ENCODE measurements at places on chromosomes 11 and 22. TPM values are rescaled to one million over a fixed set of nuclear protein-coding genes. Genes with fewer than 3 reads are reported as not detected.

Gene KIRREL3
- total RNA-seq: 1.0 TPM

Gene SMTNL1
- 0.16 TPM for total RNA-seq

Gene MMP13
- not detected for total RNA-seq

DNA sequence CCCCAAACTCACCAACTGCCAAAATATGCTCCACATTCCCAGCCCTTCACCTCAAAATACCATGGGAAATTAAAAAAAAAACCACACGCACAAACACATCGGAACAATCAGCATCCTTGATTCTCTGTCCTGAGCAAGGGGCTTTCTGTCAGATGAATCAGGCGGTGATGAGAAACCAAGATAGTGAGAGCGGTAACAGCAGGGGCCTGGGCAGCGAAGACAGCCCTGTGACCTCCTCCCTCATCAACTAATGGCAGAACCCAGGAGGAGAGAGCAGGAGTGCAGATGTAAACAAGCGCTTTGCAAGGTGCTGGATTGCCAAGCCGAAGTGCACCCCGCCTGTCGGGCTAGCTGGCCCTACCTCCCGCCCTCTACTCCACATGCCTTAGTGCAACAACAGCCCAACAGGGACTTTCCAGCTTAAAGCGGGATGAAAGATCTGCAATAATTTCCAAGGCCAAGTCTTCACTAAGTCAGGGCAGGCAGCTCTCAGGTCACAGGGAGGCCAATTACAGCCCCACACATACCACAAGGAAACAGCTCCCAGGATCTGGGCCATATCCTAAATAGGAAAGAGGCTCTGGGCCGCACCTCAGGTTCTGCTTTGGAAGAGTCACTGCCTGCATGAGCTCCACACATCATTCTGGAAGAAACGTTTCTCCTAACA lies 72.2 kb upstream of the BID start:
- no peak for DNase-seq

GRCh38 chr11:8292351-8292750 lies 28.7 kb upstream of the LMO1 start:
- no peak for DNase-seq

DNA sequence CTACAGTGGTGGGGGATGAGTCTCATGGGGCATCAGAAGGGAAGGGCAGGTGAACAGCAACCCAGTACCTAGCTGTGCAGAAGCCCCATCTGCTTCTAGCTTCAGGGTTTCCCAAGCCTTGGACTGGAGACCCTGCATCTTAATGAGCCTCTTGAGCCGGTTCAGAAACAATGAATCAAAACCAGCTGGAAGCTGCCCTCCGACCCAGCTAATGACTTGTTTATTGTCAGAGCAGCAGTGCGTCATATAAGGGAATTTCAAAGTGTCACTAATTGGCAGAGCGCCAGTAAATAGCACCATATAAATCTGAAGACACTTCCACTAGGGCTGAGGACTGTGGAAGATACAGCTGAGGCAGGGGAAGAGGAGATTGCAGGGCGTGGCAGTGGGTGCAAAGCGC lies 57.5 kb downstream of the RPUSD4 start:
- no peak for DNase-seq

DNA sequence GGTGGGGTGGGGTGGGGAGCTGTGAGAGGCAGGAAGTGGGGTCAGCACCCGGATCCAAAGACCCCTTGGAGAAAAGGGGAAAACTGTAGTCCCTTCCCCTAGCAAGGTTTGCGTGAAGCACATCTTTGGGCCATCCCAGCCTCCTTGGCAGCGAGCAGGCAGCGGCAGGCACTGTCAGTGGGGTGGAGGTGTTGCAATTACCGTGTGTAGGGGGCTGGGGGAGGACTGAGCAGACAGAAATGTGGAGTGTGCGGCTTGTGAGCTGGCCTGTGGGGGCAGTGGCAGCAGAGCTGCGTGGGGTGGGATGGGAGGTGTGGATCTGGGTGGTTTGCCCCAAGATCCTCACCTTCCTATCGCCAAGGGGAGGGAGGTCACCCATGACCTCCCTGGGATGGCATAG lies 16.4 kb downstream of the DAGLA start:
- DNase-seq: no peak

- no peak for DNase-seq
Observed at GRCh38 chr11:68449951-68450350, 10.6 kb upstream of the PPP6R3 start.

DNA sequence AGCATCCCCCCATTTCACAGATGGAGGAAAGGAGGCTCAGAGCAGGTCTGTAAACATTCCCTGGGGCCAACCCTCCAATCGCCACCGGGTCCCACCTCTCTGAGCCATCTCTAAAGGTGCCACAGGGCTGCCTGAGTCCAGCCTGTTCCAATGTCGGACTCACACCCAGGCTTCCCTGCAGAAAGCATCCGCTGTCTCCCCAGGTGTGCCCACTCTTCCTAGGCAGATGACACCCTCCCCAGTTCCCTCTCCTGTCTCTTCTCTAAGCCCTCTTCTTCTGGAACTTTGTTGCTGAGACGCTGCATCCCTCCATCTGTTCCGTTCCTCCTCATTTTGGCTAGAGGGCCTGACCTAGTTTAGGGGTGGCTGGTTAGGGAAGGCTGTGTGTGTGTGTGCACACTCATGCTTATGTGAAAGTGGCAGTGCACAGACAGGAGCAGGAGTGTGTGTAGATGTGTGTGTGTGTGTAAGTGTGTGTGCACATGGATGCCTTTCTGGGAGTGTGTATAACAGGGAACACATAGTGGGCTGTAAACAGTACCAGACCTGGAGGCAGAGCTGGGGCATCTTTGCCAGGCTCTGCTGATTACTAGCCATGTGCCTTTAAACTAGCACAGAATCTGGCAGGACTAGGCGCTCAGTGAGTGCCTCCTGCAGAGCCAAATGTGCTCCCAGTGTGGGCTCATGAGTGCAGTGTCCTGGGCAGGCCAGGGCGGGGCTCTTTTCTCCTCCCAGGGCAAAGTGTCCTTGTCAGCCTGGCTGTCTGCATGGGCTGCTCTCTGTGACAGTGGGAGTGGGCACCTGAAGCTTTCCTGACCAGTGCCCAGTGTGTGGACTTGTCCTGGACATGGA lies 77.3 kb upstream of the NECTIN1 start:
- DNase-seq: no peak

- no peak for DNase-seq
Observed at GRCh38 chr11:72141066-72141465, 5.5 kb downstream of the FOLR3 start.

GRCh38 chr11:62108017-62108750 lies 15.6 kb upstream of the INCENP start:
- DNase-seq: no peak

DNA sequence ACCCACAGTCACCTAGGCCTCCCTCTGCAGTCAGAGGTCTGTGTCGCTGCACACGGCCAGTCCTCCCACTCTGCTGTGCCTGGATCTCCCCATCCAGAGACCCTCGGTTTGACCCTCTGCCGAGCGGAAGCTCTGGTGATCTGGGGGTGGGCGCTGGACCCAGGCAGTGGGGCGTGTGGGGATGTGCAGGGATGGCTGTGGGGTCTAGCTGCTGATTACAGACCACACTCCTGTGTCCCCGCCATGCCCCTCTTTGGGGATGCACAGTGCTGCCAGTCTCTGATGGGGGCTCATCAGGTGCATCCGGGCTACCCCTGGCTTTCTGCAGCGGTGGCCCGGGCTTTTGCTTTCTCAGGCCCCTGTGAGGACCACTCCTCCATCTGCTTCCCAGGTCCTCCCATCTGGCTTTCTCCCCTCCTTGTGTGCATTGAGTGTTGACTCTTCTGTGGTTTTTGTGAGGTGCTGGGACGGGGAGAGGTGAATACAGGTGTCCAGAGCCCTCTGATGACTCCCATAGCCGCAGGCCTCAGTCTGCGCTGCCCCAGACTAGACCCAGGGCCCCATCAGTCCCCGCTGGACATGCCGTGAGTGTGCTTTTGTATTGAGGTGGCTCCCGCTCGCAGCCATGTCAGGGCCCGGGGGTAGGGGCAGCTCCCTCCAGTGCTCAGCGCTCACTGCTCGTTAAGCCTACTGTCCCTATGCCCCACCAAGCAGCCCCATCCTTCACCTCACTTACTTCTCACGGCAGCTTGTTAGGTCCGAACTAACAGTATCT lies 251.6 kb downstream of the TBC1D22A start:
- DNase-seq: no peak

GRCh38 chr11:125330462-125331325 lies 165.4 kb downstream of the FEZ1 start:
- no peak for DNase-seq

DNA sequence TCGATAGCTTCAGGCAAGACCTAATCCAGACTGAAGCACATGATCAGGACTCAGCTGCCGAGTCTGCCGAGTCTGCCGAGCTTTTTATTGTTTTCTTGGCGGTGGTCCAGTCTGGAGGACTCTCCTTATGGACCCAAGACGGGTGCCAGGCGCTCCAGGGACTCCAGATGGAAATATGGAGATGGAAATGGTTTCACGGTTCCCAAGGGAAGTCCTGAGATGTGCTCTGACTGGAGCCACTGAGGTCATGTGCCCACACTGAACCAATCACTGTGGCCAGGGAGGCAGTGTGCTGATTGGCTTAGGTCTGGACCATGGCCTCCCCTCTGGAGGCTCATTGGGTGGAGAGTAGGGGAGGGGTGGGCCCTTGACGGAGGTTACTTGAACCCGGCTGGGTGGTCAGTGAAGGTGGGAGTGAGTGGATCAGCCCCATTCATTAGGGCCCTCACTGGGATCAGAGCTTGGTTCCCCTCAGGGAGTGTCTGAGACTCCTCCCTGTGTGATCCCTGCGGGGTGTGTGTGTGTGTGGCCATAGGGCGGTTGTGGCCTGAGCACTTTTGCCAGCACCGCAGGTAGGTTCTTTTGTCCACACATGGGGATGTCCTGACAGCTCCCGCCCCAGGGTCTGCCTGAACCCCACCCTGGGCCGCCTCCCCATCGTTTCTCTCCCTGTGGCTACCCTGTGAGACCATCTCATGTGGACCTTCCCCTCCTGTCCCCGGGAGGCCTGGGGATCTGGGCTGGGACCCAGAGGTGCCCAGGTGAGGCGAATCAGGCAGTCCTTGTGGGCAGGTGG lies 14.0 kb downstream of the RPS6KA4 start:
- DNase-seq: no peak

DNA sequence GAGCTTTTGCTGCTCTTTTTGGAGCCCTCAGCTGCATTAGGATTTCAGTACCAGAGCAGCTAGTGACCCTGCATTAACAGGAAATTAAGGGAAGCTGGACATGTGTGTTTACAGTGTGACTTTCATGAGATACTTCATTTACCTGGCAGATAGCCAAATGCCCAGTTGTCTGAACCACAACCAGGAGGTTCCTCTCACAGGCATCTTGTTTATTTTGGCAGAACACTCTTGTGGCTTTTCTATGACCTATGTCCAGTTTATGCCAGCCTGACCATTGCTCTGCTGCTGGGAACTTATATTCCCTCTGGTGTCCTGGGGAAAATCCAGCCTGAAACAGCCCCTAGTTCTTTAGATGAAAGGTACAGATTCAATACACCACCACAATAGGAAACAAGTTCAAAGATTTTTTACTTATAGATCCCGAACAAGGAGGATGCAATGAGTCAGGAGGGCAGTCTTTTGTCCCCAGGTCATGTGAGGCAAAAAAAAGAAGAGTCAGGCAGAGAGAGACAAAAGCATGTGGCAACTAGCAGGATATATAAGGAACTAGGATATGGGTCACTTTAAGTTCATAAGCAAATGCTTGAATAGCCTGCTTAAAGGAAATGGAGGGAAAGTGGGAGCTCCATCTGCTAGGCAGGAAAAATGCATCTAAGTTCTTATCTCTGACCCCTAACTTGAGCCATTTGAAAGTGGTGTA lies 379.3 kb downstream of the INSC start:
- no peak for DNase-seq

DNA sequence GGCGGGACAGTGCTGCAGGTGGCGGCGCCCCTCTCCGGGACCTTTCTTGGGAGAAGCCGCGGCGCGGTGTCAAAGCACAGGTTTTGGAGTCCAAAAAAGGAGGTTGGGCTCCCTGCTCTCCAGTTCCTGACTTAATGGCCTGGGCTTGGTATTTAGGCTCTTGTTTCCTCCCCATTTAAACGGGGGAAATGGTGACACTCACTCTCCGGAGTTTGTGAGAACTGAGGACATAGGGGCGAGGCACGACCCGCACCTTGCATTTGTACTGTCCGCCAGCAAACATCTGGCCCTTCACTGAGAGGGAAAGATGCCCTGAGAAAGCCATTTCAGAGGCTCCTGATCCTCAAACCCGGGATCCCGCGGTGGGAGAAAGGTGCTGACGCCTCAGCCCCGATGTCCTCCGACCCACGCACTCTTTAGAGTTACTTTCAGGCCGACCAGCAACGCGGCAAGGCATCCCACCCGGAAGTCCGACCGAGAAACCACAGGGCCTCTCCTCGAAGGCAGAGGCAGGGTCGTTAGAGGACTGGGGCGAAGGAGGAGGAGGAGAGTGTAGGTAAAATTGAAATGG lies 2.9 kb upstream of the WDR74 start:
- DNase-seq: no peak

GRCh38 chr11:37364246-37364839 lies 766.3 kb upstream of the RAG2 start:
- DNase-seq: no peak

DNA sequence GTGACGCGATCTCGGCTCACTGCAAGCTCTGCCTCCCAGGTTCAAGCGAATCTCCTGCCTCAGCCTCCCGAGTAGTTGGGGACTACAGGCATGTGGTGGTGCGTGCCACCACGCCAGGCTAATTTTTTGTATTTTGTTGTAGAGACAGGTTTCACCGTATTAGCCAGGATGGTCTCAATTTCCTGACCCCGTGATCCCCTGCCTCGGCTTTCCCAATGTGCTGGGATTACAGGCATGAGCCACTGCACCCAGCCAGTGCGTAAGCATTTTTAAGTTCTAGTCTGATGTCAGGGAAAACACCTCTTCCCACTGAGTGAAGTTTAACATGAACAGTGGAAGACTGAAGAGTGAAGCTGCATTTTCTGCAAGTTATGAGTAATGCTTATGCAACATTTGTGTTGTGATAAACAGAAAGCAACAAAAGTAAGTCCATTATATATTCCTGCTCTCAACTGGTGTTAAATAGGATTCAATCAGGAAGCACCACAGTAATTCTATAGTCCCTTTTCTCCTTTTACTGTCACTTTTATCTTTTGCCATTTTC lies 1219.8 kb upstream of the RAG2 start:
- DNase-seq: no peak

- DNase-seq: no peak
Observed at GRCh38 chr11:15730995-15731385, 616.3 kb downstream of the INSC start.

DNA sequence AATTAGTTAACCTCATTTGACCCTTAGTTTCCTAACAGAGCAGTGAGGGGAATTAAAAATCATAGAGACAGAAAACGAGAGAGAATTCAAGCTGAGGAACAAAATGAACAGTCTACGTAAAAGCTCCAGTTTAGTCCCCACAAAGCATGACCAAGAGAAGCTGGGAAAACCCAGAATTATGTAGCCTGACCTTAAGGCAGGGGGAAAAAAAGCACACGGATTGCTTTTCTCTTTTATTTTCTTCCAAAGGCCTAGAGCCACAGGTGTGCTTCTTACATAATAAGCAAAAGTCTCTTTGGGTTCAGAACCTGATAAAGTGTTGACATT lies 514 bp upstream of the AMBRA1 start:
- DNase-seq: no peak

All from urinary bladder (tissue), 4 donors.